ENCODE measurements at places on chromosomes 5 and 9.
A peak's percentile ranks its signal among the peaks of the same experiment; 100 is the strongest.

GRCh38 chr5:151058891-151059489 lies 21.8 kb downstream of the TNIP1 start:
- no peak for DNase-seq

- DNase-seq, result no peak
These were observed 257.9 kb upstream of the ADRA1B start for GRCh38 chr5:159658266-159658925.

- no peak for DNase-seq
These were observed 220.6 kb upstream of the TRIM32 start for GRCh38 chr9:116466271-116467235.

DNA sequence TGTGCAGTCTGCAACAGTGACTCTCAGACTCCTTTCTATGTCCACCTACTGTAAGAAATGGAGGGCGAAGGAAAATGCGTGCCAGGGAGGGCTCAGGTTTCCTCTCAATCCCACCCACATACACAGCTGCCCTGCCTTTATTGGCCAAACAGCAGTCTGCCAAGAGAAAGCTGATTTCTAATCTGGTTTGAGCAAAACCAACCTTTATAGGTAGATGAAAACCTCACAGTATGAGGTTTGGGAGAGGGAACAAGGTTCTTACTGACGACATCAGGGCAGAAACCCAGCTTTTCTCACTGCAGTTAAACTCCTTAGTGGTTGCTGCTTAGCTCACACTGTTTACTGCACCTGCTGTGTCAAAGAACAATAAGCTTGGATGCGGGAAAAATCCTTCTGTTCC lies 152.3 kb upstream of the KLF9 start:
- DNase-seq, result no peak

- no peak for DNase-seq
These were observed 13.2 kb downstream of the DNAJC25 start for GRCh38 chr9:111644195-111644772.

- no peak for DNase-seq
These were observed 78.4 kb downstream of the SREK1 start for GRCh38 chr5:66222455-66222854.

- peak; percentile 61 for DNase-seq
These were observed 289.4 kb upstream of the DAB2 start for GRCh38 chr5:39714036-39714698.

DNA sequence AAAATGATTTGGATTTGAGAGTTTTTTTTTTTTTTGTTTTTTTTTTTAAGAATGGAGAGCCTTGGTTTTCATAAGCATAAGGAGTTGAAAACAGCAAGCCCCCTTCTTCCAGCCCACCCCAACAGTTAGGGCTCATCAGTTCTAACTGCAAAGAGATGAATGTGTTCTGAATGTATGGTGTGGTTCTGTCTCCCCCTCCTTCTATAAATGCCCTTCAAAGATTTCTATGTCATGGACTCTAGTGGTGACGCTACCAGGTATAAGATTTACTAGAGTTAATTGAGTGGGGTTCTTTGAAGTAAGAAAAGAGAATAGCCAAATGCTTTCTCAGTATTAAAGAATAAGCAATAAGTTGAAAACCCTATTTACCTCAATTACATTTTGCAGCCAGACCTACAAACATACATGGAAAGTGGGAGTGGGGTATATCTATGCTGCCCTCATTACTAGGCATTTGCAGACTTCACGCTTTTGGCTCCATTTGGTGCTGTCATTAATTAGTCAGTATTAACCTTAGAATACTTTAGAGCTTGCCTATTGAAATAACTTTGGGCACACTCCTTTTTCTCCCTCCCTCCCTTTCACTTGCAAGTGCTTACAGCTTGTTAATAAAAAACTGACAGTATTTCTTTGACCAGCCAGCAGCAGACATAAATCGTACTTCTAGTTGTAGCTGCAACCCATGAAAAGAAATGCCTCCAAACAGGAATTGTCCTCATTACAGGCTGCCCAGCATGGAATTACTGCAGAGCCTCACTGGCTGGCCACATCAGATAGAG lies 667.2 kb upstream of the ZNF608 start:
- DNase-seq, result no peak

GRCh38 chr5:176985516-176985915 lies 21.1 kb downstream of the UIMC1 start:
- DNase-seq, result no peak

DNA sequence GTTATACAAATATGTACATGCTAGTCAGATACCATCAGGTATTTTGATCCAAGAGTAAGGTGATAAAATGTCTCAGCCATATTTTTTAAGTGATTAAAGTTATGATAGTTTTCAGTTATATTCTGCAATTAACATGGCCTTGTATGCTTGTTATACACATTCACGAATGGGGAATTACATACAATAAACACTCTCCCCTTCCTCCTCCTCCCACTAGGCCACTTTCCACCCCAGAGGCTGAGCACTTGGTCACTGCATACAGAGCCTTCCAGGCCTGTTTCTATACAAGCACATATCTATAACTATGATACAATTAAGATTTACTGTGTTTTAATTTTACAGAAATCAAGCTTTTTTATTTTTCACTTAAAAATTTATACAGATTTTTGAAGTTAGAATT lies 104.7 kb upstream of the PIK3R1 start:
- DNase-seq, result no peak

DNA sequence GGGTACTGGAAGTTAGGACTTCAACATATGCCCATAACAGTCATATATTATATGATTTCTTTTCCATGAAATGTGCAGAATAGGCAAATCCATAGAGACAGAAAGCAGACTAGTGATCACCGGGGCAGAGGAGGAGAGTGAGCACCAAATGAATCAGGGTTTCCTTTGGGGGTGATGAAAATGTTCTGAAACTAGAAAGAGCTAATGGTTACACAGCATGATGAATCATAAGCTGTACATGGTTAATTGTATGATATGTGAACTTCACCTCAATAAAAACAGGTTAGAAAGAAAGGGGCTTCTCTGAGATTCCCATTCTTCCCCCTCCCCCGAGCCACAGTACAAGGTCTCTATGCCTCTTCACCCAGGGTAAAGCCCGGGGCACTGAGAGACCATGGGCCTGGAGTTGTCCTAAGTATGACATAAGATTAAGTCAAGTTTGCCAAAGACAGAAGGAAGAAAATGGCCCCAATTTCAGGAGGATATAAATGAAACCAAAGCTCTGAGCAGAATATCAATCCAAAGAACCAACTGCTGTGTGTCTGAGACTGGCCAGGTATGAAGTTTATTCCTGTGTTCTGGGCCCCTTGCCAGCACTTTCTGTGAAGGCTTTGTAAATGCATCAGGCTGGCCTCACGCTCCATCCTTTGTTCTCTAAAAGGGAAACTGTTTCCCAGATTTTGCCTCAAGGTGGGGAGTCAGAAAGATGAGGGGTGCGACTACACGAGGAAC lies 243.8 kb downstream of the CDK5RAP2 start:
- no peak for DNase-seq

DNA sequence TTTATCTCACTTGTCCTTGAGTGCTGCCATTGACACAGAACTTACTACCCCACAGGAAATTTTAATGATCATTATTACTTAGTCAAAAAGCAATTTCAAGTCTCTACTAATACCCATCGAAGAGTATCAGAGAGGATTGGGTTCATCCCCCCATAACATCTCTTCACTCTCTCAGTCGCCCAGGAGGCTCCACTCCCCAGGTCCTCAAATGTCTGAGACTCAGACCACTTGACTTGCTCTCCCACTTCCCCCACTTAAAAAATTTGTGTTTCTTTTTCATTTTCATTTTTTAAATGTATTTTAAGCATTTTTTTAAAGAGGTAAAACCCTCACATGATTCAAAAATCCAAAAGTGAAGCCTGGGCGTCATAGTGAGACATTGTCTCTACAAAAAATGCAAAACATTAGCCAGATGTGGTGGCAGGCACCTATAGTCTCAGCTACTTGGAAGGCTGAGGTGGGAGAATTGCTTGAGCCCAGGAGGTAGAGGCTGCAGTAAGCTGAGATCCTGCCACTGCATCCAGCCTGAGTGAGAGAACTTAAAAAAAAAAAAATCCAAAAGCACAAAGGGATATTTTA lies 56.8 kb upstream of the TRAF1 start:
- DNase-seq, result no peak

DNA sequence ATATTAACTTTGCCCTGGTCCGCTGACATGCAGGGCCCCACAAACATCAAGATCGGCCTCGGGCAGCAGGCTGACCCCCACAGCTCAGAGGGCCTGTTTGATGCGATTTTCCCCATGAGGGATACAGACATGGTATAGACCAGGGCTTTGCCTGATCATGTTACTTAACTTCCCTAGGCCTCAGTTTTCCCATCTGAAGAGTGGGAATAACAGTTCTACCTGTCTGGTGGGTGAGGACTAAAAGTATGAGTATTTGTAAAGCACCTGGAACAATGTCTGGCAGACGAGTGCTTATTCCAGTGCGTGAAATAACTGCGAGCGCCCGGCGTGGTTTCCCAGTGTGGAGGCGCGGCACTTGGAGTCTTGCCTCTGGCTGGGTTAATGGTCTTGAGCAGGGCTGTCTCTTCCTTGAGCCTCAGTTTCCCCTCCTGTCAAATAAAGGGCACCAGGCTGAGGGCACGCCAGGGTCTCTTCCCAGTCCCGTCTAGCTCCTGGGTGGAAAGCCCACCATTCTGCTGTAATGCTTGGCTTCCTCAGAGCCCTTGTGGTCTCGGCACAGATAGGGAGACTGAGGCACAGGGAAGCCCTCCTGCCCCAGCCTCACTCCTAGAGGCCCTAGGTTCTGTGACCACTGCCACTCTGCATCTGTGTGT lies 47.2 kb downstream of the ASS1 start:
- no peak for DNase-seq

GRCh38 chr5:6236858-6237481 lies 141.4 kb downstream of the MED10 start:
- no peak for DNase-seq

- no peak for DNase-seq
These were observed 49.9 kb downstream of the ADAMTS12 start for GRCh38 chr5:33841891-33842290.

- DNase-seq, result no peak
These were observed 272.0 kb downstream of the HSPA4 start for GRCh38 chr5:133323494-133324457.

GRCh38 chr5:103573411-103573810 lies 10.8 kb upstream of the NUDT12 start:
- DNase-seq, result no peak

DNA sequence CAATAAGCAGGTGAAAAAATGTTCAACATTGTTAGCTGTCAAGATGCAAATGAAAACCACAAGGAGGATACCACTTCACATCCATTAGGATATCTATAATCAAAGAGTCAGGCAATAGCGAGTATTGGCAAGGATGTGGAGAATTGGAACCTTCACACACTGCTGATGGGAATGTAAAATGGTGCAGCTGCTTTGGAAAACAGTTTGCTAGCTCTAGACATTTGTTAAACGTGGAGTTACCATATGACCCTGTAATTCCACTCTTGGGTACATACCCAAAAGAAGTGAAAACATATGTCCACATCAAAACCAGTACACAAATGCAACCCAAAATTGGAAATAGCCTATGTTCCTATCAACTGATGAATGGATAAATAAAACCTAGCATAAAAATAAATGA lies 37.4 kb downstream of the SCAMP1 start:
- DNase-seq, result no peak

DNA sequence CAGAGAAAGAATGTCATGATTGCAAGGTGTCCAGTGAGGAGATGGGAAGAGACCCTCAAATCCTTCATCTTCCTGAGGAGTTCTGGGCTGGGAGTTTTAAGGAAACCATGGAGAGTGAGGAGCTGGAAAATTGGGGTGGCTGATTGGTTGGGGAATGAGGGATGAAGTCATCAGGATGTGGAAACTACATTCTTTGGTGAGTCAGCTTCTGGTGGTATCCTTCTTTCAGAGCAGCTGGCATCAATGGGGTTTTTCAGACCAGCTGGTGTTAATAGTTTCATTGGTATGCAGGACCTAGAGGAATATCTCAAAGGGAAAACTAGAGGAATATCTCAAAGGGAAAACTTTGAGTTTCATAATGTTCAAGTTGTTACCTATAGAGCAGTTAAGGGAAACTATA lies 45.2 kb downstream of the RNF180 start:
- peak; percentile 65 for DNase-seq

GRCh38 chr9:94922691-94923107 lies 196.2 kb downstream of the AOPEP start:
- no peak for DNase-seq

GRCh38 chr9:33877727-33878489 lies 60.9 kb downstream of the UBE2R2 start:
- DNase-seq, result no peak

DNA sequence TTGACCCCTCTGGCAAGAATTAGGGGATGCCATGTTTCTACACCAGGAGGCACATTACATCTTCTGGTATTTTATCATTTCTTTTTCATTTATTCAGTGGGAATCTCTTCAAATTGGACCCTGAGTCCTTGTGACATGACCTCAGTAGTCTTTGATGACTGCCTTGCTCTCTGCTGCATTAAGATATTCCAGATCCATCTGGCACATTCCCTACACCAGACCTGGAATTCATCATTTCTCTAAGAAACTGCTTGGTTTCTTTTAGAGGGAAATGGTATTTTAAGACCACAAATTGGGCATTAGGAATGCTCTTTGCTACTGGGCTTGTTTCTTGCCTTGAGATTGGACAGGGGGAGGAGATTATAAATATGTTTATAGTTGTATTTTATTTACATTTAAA lies 61.0 kb downstream of the GALNT10 start:
- DNase-seq, result no peak

DNA sequence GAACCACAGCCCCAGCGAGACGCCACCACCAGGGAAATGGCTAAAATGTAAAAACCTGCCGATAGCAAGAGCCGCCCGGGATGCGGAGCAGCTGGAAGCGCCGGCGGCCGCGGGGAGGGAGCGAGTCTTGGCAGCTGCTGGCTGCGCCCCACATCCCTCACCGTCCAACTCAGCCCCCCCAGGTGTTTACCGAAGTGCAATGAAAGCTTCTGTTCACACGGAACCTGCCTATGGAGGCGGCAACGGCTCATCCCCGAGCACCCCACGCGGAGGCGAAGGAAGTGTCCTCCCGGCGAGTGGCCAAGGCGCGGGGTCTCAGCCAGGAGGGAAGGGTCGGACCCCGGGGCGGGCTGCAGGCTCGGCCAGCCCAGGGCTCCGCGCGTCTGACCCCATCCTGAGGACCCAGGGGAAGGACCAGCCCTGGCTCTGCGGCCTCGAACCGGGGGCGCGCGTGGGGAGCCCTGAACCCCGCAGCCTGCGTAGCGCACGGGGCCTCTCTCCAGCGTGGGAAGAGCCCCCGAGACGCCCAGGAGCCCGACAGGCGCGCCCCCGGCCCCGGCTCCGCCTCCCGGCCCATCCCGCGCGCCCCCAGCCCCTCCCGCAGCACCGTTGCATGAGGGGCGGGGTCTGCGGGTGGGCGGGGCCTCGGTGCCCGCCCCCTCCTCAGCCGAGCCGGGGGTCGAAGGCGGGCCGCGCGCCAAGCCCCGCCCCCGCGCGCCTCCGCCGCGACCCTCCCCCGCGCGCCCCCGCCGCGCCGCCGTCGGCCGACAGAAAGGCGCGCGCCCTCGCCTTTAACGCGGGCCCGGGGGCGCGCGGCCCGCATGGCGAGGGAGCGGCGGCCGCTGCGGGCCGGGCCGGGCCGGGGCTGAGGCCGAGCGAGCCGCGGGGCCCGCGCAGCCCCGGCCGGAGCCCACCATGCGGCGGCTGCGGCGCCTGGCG lies at the start of gene DIPK1B:
TSS of gene DIPK1B (plus strand) at position 822 of the 939 bp plus-strand sequence. CDS start at position 916, 94 bp downstream.
- DNase-seq, result peak; percentile 66

All from urothelium cell line (cell line).